ENCODE measurements at places on chromosomes 6 and 20.
A peak's percentile ranks its signal among the peaks of the same experiment; 100 is the strongest.

- no peak for DNase-seq
Measured at GRCh38 chr20:38900606-38901005, 25.6 kb upstream of the FAM83D start.

DNA sequence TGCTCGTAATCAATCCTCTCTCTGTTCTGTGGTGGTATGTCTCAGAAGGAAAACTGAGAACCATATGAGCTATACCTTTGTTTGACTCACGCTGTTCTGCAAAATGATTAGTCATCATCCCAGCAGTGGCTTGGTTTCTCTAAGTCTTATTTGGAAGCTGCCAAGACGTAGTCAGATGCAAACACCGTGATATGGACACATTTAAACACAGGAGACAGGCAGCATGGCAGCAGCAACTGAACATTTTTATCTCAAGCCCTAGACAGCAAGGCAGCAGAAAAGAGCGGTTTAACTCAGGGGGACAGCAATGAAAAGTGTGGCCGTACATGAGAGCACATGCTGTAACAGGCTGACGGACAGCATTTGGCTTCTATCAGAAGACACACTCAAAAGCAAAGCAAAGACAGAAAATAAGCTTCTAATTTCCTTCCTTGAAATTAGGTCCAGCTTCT lies 1295.1 kb downstream of the EPHA7 start:
- no peak for DNase-seq

DNA sequence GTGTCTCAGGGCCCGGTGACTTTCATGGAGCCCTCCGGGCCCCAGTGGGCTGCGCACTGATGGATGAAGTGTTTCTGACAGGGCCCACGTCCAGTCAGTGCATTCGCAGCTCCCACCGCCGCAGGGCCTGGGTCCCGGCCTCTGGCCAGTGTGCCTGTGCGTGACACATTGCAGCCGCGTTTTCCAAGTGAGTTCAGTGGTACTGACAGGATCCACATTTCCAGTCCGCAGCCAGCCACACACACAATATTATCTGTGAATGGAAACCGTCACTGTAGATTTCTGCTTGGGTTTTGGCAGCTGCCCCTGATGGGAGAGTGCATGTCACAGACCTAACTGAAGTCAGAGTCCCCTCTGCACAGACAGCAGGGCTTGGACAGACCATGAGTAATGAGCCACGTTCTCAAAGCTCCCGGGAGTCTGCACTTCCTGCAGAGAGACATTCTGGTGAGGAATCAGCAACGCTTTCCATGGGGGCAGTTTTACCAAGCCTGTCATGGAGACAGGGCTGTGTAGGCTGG lies 171.4 kb downstream of the MYLK4 start:
- no peak for DNase-seq

DNA sequence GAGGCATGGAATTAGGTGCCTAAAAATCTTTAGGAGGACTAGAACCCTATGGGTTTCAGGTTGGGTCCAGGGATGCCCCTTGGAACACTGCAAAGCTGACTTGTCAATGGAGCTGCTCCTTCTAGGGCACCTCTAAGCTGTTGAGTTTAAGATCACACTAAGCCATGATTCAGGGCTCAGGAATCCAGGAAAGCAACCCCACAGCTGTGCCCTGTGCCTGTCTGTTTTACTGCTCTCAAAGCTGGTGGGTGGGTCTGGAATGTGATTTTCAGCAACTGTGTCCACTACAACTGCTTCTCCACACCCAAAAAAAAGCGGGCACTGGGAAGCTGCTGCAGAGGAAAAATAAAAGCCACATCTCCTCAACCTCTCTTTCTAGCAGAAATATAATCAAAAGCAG lies 310.4 kb upstream of the MOCS1 start:
- no peak for DNase-seq

- DNase-seq, result no peak
Measured at GRCh38 chr6:163717106-163717764, 302.7 kb downstream of the QKI start.

DNA sequence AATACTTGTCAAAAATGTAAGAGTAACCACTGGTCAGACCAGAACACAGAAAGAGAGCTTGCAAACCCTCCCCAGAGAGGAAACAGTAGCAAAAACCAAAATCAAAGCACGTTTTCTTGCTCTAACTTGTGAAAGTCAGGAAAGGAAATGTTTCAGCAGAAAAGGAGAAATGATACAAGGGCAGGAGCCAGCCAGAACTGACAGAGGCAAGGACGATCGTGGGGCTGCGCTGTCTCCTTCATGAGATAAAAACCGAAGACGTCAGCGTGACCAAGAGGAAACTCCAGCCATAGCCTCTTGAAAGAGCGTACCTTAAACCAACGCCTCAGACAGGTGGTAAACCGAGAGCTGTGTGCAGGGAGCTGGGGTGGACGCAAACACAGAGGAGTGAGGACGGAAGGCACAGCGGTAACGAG lies 27.5 kb downstream of the LAMA5 start:
- no peak for DNase-seq

DNA sequence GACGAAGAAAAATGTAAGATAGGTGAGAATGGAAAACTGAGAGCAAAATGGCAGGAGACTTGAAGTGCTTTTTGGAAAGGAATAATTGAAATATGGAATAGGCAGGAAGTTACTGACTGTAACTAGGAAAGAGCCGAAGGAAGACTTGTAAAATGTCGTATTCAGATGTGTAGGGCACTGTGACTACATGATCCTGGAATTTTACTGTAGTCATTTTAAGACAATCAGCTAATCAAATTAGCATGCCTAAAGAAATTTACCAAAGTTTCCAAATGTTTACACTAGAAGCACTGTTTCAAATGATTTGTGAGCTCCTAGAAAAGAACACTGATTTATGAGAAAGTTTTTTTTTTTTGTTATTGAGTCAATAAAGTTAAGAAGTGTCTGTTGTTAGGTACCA lies 21.2 kb upstream of the ADIG start:
- DNase-seq, result no peak

GRCh38 chr6:111805511-111806164 lies 67.6 kb downstream of the FYN start:
- peak; percentile 71 for DNase-seq

DNA sequence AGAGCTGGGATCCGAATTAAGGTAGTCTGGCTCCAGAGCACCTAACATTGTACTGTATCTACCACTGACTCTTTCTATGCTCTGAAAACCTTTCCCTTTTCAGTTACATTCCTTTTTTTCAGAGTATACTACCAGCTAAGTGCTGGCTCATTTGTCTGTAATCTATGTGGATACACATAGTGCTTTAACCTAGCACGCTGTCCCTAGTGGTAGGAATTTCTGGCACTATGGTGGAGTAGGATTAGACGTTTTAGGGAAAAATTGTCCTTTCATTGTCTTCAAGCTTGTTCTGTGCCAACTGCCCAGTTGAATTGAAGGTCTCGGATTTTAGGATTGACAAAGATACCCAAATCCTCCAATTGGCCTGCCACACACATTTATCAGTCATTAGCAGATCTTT lies 259.1 kb upstream of the FERMT1 start:
- DNase-seq, result no peak

- DNase-seq, result no peak
Measured at GRCh38 chr6:147548921-147549475, 40.5 kb downstream of the SAMD5 start.

DNA sequence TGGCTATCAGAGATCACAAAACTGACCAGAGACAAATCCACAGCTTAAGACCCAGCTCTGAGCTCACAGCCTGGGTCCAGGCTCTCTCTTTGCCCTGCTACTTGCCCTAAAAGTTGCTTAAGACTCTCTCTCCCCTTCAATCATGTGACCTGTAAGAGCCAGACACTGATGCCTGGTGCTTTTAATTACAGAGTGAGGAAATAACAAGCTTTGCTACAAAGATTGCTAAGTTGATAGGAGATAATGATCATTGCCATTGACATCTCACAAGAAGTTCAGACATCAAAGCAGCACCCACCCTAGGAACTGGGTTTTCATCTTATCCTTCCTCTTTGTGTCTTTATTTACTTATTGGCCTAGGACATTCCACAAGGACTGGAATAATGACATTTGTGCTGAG lies 125.9 kb upstream of the CD93 start:
- no peak for DNase-seq

DNA sequence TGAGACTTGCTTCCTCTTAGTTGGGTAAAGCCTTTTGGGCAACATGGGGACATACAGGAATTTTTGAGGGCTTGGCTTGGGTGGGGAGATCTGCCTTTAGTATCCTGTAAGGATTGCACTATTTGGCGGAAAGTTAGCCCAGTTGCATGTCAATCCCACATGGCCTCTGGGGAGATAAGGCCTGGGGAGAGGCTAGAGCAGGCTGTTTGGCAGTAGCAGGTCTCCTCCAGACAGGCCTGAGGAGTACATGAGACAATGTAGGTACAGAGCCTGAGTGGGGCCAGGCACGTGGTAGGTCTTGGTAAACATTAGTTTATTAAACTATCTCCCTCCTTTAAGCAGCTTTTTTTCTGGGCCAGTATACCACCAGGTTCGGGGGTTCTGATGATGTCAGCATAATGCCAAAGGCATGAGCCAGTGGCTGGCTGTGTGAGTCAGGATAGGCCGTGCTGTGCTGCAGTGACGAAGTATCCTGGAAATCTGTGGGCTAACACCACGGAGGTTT lies 147.9 kb downstream of the VEGFA start:
- DNase-seq, result no peak

- DNase-seq, result no peak
Measured at GRCh38 chr20:58485393-58485792, 29.8 kb downstream of the APCDD1L start.

DNA sequence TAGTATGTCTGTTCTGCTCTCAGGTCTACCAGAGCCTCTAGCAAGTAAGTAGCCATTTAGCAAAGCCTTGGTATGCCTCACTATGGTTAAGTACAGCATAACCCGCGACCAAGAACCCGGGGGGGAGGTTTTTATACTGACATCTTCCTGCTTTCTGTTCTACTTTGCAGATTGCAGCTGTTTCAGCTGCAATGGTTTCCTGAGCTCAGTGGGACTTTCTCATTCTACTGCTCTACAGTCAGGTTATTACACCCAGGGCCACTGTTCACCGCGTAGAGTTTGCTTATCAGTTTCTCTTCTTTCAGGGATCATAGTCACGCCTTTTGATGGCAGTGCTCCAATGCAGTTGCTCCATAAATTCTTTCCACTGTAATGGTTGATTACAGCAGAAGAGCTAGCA lies 631.3 kb downstream of the TFAP2A start:
- no peak for DNase-seq

GRCh38 chr6:137890983-137891537 lies 24.0 kb downstream of the TNFAIP3 start:
- no peak for DNase-seq

- no peak for DNase-seq
Measured at GRCh38 chr6:101393829-101394251, 332 bp downstream of the GRIK2 start.

DNA sequence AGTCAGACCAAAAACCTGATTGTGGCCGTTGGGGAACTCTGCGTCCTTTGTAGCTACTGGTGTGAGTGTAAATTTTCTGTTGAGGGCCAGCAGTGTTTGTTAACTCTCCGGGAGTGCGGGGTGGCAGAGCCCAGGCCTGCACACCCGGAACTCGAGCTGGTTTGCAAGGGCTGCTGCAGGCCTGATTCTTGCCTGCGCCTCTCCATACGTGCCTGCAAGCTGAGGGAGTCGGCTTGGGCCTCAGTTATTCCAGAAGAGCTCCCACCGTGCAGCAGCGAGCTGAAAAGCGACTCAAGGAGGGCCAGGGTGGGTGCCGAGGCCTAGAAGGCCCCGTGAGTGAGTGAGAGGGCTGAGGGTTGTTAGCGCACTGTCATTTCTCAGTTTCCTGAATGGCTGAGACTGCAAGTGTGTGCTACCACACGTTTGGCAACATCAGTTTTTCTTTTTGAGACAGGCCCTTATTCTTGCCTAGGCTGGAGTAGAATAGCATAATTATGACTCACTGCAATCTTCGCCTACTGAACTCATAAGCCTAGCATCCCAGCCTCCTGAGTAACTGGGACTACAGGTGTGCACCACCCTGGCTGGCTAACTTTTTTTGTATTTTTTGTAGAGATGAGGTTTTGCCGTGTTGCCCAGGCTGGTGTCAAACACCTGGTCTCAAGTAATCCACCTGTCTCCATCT lies 33.9 kb upstream of the KIF13A start:
- DNase-seq, result no peak

GRCh38 chr6:159090530-159091480 lies 46.0 kb upstream of the TAGAP start:
- DNase-seq, result no peak

DNA sequence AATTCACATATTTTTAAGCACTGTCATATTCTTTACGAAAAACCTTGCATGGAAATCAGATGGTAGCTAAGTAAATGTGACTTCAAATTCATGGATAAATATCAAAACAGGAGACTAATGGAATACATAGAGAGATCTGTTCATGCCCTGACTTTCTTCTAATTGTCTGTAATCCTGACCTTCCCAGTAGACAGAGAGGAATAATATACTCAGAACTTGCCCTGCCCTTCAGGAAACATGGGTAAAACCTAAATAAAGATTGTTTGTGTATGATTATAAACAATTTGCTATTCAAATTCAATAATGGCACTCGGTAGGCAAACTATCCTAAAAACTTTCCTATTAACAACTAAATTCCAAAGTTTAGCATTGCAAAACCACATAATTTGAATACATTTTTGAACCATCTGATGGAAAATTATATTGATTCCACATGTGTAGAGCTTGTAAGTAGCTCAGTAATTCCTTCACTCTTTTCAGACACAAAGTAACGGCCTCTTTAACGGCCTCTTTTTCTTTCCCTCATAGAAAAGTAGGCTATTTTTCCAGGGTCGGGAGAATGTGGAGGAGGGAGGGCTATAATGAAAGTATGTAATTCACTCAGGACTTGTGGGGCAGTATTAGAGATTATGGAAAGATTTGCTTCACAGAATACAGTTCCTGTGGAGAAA lies 227.6 kb downstream of the ALDH8A1 start:
- no peak for DNase-seq

DNA sequence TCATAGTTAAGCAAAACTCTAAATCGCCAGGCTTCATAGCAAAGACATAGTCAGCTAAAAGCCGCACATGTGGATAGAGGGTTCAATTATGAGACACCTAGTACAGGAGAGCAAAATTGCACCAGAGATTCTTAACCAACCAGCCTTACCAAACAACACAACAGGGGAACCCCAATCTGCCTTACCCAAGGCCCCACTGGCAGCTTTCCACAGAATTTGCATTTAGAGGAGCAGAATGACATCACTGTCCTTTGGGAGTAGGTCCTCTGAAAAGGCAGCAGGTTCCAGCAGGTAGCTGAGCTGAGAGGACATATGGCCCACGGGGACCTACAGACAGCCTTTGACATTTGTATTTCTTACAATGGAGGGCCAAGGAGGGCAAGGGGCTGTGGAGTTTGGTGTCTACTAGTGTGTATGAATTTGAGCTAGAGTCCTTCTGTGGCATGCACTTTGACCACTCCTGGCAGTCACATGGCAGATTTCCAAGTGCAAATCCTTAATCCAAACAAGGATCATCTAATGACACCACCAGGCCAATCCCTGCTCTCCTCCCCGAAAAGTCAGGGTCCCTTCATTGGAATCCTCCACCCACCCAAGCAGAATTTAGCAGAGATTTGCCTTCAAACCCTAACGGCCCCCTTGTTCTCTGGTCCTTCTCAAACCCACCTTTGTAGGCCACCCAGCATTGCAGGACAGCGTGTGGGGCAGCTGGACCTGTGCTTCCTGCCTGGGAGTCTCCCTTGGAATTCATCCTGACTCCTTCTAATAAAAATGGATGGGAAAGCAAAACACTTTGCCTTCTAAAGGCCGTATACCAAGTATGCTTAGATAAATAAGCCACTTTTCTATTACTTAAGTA lies 171.2 kb upstream of the SUPT3H start:
- no peak for DNase-seq

GRCh38 chr6:119294984-119295383 lies 54.6 kb downstream of the MAN1A1 start:
- no peak for DNase-seq
